Adipocyte (in vitro differentiated cells): ENCODE measurements at places on chromosomes 11 and 22.

DNA sequence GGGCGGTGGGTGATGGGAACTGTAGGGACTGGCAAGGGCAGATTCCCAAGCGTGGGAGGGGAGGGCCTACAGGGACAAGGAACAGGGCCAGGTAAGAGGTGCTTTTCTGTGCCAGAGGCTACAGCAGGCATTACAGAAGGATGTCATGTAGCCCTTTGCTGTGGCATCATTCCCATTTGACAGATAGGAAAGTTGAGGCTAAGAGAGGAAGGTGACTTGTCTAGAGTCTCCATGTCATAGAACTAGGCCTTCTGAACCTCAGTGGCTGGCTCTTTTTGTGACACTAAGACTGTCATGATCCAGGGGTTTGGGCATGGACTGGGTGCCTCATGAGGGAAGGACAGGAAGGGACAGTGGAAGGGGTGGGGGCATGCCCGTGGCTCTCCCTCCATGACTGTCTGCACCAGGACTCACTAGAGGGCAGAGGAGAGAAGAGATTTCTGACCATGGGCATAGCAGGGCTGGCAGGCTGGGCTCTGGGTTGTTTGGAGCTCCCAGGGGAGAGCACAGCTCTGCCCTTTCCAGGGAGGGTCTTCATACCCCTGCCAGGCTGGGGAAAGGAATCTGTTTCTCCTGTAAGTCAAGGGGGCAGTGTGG is 3.2 kb downstream of the MMP11 start:
- DNase-seq = no peak

- no peak for DNase-seq
These were observed 332.0 kb downstream of the TENM4 start for GRCh38 chr11:79108851-79109250.

DNA sequence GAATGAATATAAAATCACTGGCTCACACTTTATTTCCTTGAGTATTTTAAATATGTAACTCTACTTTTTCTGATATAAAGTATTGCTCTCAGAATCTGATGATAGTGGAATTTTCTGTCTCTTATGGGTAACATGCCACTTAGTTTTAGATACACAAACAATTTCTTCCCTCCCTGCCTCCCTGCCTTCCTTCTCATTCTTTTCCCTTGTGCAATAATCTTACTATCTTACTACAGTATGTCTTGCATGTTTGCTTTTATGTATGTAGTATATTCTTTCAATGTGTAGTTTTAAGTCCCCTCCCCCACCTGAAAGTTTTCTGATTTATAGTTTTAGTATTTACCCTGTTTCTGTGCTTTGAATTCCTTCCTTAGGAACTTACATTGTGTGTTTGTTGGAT is 48.4 kb downstream of the INSC start:
- peak; percentile 67 for DNase-seq

DNA sequence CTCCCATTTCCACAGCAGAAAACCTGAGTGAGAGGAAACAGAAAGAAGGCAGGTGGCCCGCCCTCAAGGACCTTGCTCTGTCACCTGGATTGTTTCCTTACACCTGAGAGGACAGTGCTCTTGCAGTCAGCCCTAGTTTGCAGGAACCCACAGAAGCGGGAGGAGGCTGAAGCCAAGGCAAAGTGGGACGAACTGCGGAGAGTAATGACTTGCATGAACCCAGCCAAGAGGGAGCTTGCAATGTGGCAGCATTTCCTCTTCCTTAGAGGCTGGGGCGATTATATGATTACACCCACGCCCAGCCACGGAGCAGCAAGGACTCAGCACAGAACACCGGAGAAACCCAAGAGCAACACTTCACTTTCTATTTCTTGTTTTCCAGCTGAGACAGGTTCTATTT is 102.6 kb downstream of the SPON1 start:
- DNase-seq = no peak
